ENCODE measurements at places on chromosomes 12 and 14.

DNA sequence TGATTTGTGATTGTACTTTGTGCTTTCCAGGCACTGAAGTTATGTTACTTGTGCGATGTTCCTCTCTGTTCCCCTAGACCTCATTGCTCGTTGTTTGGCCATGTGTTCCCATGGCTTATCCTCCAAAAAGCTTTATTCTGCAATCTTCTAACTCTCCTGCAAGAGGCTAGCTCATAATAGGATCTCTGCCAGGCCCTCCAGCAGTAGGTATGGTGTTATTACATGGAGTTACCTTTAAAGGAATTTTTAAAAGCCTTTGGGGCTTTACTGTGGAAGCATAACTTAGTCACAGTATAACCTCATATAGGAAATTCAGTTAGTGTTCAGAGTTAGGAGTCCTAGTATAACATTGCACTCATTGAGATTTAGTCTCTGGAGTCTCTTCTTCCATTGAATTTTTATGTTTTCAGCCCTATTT, 292.3 kb downstream of the RAD51B start:
- no peak for DNase-seq

DNA sequence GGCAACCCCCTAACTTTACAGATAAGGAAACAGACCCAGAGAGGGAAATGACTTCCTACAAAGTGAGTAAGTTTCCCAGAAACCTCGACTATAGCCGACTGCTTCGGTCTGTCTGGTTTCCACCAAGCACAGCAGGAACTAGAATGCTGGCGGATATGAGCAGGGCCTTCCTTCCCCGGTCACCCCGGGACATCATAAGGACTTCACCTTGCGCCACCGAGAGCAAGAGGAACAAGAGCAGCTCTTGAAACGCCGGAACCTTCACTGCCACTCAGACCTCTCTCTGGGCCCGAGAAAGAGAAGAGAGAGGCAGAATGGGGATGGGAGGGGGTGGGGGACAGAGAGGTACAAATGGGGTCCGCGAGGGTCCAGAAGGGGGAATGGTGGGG, 29.4 kb upstream of the GPR68 start:
- no peak for DNase-seq

- no peak for DNase-seq
Measured at GRCh38 chr14:63663428-63664341, 22.0 kb upstream of the WDR89 start.

- no peak for DNase-seq
Measured at GRCh38 chr12:510071-510825, 50.5 kb downstream of the B4GALNT3 start.

DNA sequence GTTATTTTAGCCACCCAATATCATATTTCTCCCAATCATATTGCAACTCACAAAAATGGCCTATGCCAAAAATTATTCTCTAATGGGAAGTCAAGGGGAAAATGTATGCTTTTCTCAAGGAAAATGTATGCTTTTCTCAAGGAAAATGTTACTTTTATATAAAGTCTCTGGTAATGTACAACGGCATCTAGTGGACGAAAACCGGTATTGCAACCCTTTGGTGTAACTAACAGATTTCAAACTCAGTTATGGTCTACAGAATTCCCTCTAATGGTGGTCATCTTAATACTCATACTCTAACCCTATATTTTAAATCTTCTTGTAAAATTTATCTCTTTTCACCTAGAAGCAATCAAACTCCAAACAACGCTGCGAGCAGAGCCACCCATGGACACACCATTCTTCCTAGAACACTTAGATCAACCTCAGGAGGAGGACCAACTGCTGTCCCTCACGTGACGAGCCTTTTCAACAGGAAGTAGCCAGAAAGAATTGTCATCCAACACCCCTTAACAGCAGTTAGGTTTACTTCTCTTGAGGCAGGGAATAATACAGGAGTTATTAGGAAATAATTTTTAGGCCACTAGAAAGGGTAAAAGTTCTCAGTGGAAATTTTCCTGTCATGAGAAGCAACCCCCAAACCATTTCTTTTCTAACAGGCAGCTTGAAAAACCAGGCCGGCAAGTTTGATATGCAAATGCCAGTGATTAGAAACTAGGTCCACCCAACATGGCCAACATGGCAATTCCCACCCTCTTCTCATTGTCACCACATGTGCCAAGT, 20.1 kb downstream of the APOBEC1 start:
- peak; percentile 19 for DNase-seq

DNA sequence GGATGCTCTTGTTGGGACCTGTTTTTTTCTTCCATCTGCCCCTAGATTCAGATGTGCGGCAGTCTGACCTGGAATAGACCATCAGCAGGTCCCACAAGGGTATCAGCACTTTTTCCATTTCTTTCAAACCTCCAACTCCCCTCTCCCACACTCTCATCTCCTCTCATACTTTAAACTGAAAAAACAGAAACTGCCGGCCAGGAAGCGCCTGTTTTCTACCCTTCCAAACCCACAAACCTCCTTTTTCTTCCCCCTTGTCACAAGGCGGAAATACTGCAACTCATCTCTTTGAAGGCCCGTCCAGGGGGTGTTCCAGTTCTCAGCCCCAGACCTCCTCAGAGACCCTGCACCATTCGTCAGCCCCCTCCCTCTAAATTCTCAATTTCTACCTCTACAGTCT, 62.5 kb upstream of the FKBP4 start:
- no peak for DNase-seq

DNA sequence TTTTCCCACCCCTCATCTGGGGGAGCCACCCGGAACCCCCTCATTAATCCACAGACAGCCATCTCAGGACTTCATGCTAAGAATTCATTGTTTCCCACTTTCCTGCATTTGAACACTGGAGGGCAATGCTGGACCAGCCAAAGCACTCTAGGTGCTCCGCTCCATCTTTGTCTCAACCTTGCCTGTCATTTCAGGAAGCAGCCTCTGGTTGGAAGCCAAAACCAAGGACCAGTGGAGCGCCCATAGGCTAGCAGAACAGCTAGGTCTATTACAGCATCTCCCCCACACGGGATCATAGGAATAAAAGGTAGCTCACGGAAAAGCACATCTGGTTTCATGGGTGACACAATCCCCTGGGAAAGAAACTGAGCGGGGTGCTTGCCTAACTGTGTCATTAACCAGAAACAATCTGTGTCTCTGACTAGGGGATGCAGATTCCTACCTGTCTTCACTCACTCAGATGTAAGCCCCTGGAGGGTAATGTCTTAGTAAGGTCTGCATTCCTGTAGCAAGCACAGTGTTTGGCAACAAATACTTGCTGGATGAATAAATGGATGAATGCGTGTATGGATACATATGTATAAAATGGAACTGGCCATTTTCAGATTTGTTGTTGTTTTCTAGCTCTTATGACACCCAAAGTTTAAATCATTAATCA, 197.0 kb downstream of the DAD1 start:
- DNase-seq: no peak

DNA sequence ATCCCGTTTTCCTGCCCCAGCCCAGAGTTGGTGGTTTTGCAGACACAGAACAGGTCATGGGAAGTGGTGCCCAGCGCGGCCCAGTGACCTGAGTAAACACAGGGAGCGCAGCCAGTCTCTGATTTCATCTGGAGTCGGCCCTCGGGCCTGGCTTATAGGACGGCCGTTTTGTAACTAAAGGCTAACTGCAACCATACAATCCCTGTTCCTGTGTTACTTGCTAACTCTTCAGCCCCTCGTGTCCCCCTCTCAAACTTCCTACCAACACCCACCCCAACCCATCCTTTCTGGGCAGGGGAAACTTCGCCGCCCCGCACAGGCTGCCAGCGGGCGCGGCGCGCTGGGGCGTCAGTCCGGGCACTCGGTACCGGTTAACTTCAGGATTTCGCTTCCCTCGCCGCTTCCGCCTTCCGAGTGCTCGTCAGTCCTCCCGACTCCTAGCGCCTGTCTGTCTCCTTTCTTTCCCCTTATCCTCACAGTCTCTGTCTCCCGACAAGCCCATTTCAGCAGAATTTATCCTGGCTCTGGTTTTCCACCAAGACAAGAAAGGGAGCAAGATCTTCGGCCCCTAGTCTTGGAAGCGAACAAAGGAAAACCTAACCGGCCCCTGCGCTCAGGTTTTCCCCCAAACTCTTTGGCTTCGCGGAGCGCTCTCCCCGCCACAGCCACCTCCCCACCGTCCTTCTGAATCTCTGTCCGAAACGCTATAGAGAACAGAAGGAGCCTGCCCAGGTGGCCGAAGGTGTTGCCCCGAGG, 2.0 kb downstream of the SIX1 start:
- DNase-seq: no peak

DNA sequence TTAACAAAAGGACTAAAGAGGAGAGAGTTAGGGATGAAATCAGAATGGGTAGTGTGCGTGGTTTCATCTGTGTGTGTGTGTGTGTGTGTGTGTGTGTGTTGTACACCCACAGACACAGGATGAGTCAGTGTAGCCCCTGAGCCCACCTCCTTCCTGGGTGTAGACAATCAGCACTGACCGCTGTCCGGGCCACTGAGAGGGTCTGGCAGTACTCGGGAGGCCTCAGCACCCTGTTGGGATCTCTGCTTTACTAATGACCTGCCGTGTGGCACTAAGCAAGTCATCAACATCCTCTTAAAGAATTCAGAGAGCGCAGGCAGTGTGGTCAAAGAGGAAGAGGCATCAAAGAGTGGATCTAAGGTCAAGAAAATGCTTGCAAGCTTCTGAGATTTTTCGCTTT, 112.6 kb downstream of the PRMT8 start:
- DNase-seq: no peak

DNA sequence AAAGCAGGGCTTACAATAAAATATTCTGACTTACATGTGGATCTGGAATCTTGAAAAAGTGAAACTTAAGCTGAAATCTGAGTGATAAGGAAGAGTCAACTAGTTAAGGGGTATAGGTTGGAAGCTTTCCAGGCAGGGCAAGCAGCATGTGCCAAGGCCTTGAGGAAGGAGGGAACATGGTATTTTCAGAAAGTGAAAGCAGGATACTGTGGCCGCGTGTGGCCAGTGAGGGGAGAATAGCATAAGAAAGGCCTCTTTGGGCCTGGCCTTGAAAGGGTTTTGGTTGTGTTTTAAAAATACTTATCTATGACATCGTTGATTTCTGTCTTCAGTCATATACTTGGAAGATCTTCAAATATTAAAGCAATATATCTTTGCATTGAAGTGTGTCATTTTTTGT, 213.4 kb downstream of the AKAP6 start:
- DNase-seq: no peak

- DNase-seq: no peak
Measured at GRCh38 chr12:79388011-79388410, 302.8 kb downstream of the PAWR start.

GRCh38 chr12:2094597-2094996, 41.8 kb downstream of the CACNA1C start:
- no peak for DNase-seq

DNA sequence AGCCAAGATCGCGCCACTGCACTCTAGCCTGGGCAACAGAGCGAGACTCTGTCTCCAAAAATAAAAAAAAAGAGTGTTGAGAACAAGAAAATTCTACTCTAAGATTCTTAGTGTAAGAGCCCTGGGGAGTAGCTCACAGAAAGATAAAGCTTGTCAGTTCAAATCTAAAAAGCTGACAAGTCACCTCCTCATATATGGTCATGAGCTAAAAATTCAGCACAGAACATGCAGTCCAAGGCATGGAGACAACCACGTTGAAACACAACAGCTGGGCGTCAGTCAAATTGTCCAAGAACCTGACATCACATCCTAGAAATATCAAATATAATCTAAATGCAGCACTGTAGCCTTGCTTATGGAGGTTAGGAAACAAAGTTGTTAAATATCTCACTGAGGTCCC, 47.8 kb downstream of the CLIP1 start:
- no peak for DNase-seq

- DNase-seq: no peak
Measured at GRCh38 chr14:60859525-60859924, 121.4 kb downstream of the TRMT5 start.

DNA sequence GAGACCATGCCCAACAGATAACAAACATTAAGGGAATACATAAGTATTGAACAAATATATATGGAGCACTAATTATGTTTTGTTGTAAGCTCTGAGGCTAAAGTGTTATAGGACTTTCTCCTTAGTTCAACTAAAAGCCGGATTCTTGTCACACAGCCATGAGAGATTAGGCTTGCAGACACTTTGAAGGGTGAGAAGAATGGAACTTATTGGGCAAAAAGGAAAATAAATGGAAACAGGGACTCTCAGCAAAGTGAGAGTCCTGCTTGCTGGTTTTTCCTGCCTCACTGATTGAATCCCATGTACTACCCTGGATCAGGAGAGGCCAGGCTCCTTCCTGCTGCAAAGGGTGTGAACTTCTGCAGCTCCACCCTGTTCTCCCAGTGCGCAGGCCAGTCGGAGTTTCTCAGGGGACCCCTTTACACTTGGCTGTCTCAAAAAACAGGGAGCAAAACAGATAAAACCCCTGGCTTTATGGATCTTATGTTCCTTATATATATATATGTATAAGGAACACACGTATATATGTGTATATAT, 77.1 kb upstream of the FUT8 start:
- no peak for DNase-seq

DNA sequence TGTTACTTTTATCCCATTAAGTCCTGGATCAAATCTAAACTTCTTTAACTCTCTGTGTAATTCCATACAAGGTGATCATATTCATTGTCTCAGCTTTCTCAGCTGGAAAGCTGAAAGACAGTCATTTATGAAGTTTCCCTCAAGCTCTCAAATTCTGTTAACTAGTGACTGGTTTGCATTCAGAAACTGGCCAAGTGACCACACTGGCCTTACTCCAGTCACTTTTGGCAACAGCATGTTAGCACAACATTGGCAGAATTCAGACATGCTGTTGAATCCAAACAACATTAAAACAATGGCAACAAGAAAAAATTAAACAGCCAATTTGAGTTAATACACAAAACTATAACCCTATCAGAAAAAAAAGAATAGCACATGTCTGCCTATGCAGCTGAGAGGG, 343.3 kb downstream of the MDGA2 start:
- DNase-seq: no peak

DNA sequence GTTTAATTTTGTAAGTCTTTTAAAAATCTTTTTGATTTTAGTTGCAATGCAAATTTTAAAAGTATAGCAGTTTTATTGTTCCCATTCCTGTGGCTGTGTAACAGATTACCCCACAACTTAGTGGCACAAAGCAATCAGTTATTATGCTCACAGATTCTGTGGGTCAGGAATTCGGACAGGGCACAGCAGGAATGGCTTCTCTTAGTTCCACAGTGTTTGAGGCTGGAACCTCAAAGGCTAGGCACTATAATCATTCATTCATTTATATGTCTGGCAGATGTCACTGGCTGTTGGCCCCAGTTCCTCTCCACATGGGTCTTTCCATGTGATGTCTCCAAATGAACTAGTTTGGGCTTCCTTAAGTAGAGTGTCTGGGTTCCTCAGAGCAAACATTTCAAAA, 193.3 kb downstream of the RAD51B start:
- no peak for DNase-seq

GRCh38 chr14:97976861-97977260, 1179.7 kb downstream of the VRK1 start:
- DNase-seq: no peak

DNA sequence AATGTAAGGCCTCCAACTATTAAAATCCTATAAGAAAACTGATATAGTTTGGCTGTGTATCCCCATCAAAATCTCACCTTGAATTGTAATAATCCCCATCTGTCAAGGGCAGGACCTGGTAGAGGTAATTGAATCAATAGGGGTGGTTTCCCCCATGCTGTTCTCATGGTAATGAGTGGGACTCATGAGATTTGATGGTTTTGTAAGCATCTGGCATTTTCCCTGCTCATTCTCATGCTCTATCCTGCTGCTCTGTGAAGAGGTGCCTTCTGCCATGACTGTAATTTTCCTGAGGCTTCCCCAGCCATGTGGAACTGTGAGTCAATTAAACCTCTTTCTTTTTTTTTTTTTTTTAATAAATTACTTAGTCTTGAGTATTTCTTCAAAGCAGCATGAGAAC, 31.9 kb downstream of the TSPAN19 start:
- no peak for DNase-seq
